ENCODE measurements at places on chromosomes 1 and 21.

DNA sequence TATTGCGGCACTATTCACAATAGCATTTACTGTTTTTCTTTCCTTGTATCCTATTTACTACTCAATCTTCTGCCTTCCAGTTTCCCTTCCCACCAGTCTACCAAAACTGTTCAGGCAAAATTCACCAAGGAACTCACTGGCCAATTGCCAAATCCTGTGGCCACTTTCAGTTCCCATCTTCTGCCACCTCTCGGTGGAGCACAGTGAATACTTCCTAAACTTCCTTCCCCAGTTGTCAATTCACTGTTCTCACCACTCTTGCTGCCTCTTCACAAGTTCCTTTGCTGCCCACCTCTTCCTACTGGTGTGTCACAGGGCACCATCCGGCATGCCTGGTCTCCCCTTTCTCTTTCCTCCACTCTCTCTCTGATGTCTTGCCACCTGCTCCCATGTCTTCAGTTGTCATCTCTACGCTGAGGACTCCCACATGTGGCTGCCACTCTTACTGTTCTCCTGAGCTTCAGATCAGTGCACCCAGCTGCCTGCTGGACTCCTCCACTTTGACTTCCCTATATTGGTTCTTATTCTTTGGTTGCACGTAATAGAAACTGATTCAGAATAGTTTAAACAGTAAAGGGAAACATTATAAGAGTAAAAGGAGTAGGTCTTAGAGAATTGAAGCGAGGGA, 114.4 kb downstream of the PIK3R3 start:
- DNase-seq: no peak

DNA sequence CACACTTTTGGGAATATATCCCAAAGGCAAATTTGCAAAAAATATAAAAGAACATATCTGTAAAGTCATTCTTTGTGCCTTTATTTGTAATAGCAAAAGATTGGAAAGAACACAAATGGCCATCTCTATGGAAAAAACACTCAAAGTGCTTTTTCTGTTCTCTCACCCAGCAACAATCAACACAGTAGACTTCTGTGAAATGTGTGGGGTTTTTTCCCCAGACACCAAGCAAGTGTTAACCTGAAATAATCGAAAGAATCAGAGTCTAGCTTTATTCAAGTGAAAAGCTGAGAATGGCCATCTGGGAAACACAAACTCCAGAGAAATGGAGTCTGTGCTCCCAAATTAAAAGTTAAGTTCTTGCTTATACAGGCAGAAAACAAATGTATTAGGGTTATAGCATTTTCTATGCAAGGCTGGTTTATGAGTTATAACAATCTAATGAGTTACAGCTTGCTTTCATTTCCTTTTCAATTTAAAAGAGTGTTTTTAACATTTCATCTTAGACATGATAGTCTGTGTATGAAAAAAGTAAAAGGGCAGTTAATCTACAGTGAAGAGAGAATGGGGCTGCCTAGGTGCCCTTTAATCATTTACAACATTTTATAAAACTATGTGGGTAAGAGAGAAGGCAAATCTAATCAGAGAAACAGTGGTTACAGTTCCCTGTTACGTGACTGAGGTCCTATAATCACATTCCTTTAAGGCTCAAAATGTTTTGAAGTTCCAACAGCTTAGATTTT, 46.6 kb downstream of the SLC30A7 start:
- no peak for DNase-seq

DNA sequence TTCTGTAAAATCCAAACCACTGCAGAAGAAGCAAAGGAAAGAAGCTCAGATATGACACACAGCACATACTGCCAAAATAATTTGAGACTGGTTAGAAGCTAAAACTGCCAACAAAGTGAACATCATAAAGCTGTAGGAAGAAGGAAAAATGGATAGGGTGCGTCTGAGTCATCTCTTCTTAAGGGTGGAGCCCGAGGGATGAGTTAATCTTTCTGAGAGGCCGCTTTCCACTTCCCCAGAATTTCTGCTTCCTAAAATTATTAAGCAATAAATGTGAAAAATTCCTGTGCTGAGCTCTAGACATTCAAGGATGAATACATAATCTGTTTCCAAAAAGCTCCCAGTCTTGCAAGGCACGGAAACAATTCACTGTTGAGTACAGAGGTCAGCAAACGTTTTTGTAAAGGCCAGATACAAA, 20.1 kb downstream of the PPT1 start:
- peak; percentile 90 for DNase-seq

DNA sequence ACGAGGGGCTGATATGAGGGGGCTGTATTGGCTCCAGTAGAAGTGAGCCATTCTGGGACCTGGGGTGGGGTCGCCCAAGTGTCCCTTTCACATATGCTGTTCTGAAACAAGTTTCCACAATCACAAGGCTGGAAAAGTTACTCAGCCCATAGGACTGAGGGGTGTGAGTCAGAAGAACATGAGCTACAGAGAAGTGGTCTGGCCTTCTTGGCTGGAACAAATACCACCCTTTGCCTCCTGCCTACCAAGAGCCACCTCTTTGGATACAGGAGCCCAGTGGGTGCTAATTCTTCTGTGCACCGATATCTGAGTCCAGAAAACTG, 42.4 kb downstream of the MEF2D start:
- no peak for DNase-seq

- no peak for DNase-seq
Measured at GRCh38 chr1:107795994-107796393, 169.0 kb downstream of the VAV3 start.

GRCh38 chr1:7420470-7421100, 350.5 kb upstream of the VAMP3 start:
- DNase-seq: no peak

GRCh38 chr21:25283720-25284119, 323.6 kb downstream of the MRPL39 start:
- peak; percentile 11 for DNase-seq

- no peak for DNase-seq
Measured at GRCh38 chr1:173427146-173428054, 49.7 kb upstream of the PRDX6 start.

DNA sequence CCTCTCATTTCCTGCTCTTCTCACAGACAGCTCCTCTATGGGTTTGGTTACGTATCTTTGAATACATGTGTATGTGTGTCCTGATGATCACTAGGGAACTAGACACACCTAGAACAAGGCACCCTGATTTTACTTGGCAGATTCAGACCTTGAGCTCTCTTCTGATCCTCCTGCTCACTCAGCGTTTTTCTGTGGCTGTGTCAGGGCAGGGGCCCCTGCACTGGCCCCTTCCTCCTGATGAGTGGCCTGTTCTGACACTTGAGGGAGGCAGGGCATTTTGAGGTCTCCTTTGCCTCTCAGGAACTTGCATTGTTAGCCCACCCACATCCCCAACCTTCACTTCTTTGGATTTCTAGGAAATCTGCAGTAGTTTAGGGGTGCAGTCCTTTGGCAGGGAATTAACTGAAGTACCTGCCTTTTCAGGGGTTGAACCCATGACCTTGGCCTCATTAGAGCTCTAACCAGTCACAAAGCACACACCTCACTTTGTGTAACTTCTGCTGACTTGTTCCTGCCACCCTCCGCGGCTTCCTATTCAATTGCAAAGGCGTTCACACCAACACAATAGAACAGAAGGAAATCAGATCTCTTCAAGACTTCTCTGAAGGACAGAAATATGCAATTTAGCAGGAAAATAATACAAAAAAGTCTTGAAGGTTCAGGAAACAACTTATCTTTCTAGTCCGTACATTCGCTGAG, 8.8 kb downstream of the SMYD2 start:
- DNase-seq: no peak

- no peak for DNase-seq
Measured at GRCh38 chr1:81432654-81433109, 368.1 kb upstream of the ADGRL2 start.

- DNase-seq: no peak
Measured at GRCh38 chr1:60068393-60069045, 5.1 kb downstream of the C1orf87 start.

Data from HS-5 (cell line).